ENCODE measurements at places on chromosomes 4 and X.

GRCh38 chr4:177119691-177120090 is 190.0 kb upstream of the NEIL3 start:
- no peak for DNase-seq

GRCh38 chr4:102511830-102512605 is 10.9 kb downstream of the NFKB1 start:
- DNase-seq: no peak

- no peak for DNase-seq
Measured at GRCh38 chrX:9824554-9824953, 38.3 kb downstream of the SHROOM2 start.

DNA sequence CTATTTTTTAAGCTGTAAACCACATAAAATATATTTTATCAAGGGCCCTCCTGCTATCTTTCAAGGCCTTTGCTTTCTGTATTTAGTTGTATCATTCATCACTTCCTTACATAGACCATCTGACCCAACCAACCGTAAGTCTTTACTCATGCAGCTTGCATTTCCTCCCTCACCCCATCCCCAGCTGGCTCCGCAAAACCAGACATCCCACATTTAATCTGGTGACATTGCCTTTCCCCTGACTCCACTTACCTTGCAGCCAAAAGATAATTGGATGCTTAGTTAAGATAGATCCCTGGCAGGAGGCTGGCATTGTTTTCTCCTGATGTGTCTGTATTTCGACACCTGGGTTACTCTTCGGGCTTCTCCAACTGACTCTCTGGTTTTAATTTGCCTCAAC is 183.7 kb upstream of the LDB2 start:
- no peak for DNase-seq

DNA sequence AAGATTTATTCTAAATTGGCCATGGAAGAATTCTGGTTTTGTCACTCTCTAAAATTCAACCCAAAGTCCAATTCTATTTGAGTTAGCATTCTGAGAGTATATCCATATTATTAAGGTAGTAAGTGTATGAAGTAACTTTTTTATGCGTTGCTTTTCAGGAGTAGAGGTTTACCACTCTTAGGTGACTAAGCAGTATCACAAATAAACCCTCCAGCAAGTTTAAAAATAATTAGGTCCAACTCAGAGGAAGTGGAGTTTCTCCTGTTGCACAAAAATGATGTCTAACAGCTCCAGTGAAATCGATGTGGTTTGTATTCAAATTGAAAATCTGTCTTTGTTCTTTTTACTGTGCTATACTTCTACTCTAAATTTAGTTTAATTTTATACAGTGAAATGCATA is 6.6 kb downstream of the SCML1 start:
- DNase-seq: no peak

DNA sequence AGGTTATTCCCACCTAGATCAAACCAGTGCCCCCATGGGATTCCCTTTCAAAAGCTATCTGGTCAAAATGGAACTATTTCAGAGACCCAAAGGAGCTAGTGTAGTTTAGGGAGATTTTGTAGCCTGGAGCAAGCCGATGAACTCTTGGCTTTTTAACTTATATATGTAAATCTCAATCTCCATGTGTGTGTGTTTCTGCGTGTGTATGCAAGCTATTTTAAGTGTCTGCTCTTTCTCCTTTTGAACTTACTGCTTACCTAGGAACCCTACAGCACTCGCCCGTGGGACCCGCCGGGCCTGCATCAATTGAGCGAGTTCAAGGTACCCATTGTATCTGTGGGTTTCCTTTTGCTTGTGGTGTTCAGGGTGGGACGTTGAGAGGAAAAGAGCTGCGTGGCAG is 10.4 kb downstream of the CSTF2 start:
- DNase-seq: no peak

GRCh38 chr4:40562681-40563080 is 67.0 kb downstream of the RBM47 start:
- DNase-seq: no peak

GRCh38 chr4:126012691-126013290 is 698.0 kb downstream of the FAT4 start:
- DNase-seq: no peak

DNA sequence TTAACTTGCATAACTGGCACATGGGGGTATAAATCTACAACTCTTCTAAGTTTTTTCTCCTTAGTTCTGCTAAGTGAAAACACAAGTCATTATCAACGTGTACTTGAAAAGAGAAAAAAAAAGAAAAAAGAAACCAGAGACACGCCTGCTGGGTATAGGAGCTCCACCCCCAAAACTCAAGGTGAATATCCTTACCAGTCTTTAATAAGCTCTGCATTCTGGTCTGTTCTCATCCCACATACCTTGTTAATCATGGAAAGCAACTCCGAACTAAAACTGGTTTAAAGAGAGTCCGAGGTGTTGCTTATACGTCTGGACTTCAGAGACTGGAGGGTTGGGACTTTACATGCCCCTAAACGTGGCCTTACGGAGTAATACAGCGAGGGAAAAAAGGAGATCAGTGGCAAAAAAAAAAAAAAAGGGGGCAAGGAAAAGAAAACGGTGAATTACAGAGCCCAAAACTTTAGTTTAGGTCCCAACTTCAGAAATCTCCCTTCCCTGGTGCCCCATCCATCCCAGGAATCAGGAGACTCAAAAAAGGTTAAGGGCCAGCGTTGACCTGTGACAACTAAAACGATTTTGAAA is 1.0 kb downstream of the PGRMC2 start:
- DNase-seq: no peak

- DNase-seq: no peak
Measured at GRCh38 chr4:52358883-52359321, 300.2 kb downstream of the USP46 start.

DNA sequence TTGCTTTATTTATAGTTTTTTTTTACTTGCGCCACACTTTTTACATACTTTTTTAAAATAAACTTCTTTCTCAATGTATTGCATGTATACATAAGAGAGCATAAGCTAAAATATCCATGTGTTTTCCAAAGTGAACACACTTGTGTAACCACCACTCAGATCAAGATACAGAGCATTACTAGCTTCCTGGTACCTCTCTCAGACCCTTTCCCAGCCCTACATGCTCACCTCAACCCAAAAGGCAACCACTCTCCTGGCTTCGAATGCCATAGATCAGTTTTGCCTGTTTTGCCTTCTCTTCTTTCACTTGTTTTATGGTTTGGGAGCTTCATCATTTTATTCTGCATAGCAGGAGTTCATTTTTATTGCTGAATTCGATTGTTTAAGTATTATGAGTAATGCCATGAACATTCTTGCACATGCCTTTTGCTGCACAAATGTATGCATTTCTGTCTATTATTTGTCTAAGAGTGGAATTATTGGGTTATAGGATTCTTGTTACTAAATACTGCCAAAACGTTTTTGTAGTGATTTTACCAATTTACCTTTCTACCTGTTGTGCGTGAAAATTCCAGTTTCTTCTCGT is 45.9 kb upstream of the NUDT6 start:
- DNase-seq: no peak

DNA sequence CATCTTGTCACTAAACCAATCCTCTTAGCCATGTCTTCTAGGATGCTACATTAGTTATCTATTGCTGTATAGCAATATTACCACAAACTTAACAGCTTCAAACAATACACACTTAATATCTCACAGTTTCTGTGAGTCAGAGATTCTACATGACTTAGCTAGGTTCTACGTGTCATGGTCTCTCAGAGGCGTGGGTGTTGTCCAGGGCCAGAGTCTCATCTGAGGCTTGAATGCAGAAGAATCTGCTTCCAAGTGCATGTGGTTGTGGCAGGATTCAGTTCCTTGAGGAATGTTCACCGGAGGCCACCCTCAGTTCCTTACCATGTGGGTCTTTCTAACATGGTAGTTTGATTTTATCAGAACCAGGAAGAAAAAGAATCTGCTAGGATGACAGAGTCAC is 26.4 kb downstream of the PPP1R2C start:
- no peak for DNase-seq

DNA sequence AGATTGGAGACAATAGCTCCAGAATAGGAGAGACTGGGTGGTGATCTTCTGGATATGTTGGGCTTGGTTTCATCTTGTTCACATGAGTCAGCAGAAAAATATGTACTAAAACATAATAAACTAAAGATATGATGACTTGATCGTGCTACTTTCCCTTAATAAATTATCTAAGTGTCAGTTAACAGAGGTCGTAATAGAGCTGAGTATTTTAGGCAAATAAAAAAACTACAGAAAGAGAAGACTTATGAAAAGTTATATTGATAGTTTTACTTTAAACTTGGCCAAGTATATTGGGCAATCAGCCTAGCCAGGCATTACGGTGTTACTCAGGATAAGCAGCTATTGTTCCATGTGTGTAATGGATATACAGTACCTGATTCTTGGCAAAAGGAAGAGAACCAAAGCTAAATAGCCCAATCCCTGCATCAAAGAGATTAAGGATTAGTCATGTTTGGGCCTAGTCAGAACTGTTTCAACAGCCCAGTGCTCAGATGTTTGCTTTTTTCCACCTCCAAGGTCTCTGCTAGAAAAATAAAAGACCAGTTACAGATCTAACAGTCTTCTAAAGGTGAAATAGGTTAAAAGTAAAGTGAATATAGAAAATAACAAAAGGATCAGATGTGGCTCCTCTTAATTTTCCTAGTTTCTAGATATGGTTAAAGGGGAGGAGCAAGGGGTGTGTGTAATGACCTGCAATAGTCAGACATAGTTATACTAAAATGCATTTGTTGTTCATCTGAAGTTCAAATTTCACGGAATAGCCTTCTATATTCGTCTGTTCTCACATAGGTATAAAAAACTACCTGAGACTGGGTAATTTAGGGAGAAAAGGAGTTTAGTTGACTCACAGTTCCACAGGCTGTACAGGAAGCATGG is 262.6 kb downstream of the ADGRL3 start:
- no peak for DNase-seq

DNA sequence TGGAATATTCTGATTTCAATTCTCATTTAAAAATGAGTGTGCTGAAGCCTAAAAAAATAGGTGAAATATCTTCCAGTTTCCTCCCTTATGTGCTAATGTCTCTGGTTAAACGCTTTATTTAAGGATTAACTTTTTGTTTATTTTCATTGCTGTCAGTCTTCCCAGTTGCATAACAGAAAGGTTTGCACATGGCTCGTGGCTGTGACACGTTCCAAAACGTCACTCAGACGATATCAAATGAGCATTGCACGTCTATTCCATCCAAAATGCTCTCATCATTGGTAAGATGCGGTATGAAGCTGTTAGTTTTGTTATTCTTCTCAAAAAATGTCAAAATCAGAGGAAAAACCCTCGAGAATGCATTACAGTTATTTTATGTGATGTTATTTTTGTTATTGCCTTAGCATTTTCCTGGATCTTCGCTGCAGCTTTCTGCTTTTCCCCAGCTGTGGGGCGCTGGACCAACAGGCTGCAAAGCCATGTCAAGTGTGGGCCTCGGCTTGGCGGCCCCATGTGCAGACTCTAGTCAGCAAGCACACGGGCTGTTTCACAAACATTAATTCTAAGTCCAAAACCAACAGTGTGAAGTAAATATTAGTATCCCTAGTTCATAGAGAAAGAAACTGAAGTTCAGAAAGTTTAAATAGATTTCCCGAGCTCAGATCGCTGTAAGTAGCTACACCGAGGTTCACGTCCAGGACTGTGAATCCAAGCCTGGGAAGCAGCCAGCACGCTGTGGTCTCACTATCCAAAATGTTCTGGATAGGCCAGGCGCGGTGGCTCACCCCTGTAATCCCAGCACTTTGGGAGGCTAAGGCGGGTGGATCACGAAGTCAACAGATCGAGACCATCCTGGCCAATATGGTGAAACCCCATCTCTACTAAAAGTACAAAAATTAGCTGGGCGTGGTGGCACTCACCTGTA is 793.4 kb upstream of the FRG1 start:
- DNase-seq: no peak

DNA sequence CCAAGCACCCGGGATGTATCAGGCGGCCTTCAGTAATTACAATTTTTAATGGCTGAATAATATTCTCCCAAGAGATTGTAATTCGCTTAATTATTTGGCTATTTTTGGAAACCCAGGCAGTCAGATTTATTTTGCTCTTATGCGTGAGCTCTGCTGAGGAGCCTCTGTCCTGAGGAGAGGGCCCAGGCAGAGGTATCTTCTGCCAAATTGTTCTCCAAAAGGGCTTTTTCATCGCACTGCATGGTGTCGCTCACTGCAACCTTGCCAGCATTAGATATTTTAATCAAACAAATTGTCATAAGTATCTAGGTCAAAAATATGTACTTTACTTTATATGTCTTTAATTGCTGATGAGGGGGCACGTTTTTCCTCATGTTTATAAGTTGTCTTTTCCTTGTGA is 5.8 kb downstream of the ATP2B3 start:
- DNase-seq: no peak

- DNase-seq: no peak
Measured at GRCh38 chrX:13195340-13195739, 124.5 kb downstream of the ATXN3L start.

DNA sequence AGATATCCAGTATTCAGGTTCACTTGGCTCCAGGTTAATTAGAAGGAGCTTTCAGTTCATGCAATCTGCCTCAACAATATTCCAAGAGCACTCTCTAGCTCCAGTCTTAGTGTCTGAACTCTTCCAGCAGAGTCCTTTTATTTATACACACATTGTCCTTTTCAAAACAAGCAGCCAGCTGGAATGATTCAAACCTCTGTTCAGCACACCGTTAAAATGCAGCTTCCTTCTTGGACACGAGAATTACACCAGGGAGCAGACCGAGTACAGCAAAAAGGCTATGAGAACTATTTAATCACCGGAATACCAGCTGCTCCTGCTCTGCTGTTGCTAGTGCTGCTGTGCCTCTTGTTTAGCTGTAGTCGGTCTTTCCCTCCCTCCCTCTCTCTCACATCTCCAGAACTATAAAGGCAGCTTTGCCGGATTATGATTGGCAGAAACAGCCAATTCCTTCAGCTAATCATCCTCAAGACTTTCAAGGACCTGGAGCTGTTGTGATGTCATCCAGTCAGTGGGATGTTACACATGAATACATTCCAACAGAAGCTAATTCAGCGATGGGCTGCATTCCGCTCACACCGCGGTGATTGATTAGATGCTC is at the start of gene NDST4:
Gene NDST4 (minus strand): TSS at position 115 of the 601 bp plus-strand sequence. CDS start 36,584 bp downstream, outside the sequence.
- no peak for DNase-seq

DNA sequence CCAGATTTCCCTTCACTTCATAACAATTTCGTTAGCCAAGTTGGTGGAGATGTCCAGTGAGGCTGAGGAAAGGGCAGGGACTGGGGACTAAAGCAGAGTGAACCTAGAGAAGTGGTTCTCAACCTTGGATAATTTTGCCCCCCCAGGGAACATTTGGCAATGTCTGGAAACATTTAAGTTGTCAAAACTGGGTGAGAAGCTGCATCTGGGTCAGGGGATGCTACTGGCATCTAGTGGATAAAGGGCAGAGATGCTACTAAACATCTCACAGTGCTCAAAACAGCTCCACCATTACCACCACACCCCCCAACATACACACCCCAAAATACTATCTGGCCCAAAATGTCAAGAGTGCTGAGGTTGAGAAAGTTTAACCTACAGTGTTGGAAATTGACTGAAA is 32.0 kb upstream of the FGF16 start:
- no peak for DNase-seq

GRCh38 chr4:145480257-145480656 is 1.4 kb upstream of the SMAD1 start:
- no peak for DNase-seq

DNA sequence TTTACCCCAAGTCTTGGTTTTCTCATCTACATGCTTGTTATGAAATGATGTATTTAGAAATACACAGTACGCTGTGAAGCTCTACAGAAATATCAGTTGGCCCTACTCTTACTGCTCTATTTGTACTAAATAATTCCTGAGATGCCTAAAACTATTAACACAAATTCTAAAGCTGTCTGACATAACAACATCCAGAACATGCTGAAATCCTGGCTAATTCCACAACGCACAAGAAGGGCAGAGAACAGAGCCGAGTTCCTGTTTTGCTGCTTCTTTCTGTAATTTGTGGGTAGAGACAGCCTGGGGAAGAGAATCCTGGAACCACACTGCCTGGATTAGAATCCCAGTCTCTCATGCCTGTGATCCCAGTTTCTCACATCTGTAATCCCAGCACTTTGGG is 59.0 kb downstream of the ZNF827 start:
- DNase-seq: no peak
